ENCODE measurements at places on chromosomes 2 and 18. TPM values are rescaled to one million over a fixed set of nuclear protein-coding genes. Genes with fewer than 3 reads are reported as not detected.

Gene SGO2
- total RNA-seq = 4.9 TPM

Gene ADCYAP1
- not detected for total RNA-seq

GRCh38 chr2:2269989-2270562, 61.0 kb downstream of the MYT1L start:
- H3K27ac ChIP-seq = no peak overlapping the region
- H3K4me3 ChIP-seq = no peak overlapping the region
- H3K36me3 ChIP-seq = no peaks in the 10 kb centered on the region
- DNase-seq = no peak
- no peaks in the 10 kb centered on the region for H3K27me3 ChIP-seq

- peaks cover 36% of the 10 kb centered on the region for H3K4me1 ChIP-seq
- H3K36me3 ChIP-seq = no peaks in the 10 kb centered on the region
- H3K4me3 ChIP-seq = no peak overlapping the region
- no peaks in the 10 kb centered on the region for H3K27me3 ChIP-seq
- DNase-seq = no peak
- no peak overlapping the region for H3K27ac ChIP-seq
Observed at GRCh38 chr2:144475044-144475443, 44.9 kb downstream of the ZEB2 start.

Gene ALPI
- not detected for total RNA-seq

Gene IL1RL1
- not detected for total RNA-seq

Gene OTOF
- not detected for total RNA-seq

DNA sequence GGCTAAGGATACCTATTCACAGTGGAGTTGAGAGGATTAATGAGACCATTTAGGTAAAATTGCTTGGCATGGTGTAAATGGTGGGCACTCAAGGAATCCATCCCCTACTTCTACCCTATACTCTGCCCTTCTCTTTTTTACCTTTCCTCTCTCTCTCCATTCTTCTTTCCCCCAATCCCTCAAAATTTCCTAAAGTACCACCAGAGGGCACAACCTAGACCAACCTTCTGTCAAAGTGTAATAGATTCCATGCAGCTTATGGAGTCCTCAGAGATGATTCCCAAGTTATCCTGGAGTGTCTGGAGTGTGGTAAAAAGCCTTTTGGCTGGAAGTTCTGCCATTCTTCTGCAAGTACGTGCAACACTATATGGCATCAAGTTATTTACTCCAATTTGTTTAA, 33.0 kb upstream of the CCDC195 start:
- H3K4me1 ChIP-seq = peaks cover 10% of the 10 kb centered on the region
- H3K4me3 ChIP-seq = no peak overlapping the region
- H3K36me3 ChIP-seq = no peaks in the 10 kb centered on the region
- H3K27ac ChIP-seq = no peak overlapping the region
- H3K27me3 ChIP-seq = no peaks in the 10 kb centered on the region

Gene RAPGEF4
- 0.57 TPM for total RNA-seq

GRCh38 chr2:152558158-152558984, 158.9 kb downstream of the PRPF40A start:
- no peak overlapping the region for H3K4me3 ChIP-seq
- H3K36me3 ChIP-seq = peaks cover 2% of the 10 kb centered on the region
- peaks cover 35% of the 10 kb centered on the region for H3K4me1 ChIP-seq

DNA sequence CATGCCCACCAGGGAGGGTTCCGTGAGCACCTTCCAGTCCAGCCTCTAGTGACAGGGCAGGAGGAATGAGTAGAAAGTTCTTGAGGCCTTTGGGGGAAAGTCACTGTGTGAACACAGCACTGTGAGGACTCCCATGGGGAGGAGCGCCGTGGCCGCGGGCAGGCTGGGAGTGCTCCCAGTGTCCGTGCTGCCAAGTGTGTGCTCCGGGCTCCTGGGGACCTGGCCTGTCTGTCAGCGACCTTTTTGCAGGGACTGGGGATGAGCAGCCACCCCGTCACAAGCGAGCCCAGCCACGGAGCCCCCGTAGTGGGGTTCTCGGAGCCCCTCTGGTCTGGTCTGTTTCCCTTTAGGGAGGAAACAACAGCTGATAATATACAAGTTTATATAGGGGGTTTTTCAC, 36.8 kb downstream of the PDIA6 start:
- no peak for DNase-seq
- H3K4me1 ChIP-seq = no peaks in the 10 kb centered on the region
- H3K27ac ChIP-seq = no peak overlapping the region
- H3K36me3 ChIP-seq = peaks cover 7% of the 10 kb centered on the region
- no peaks in the 10 kb centered on the region for H3K27me3 ChIP-seq

Measured in chondrocyte (in vitro differentiated cells).